ENCODE measurements at places on chromosomes 6 and 20.

DNA sequence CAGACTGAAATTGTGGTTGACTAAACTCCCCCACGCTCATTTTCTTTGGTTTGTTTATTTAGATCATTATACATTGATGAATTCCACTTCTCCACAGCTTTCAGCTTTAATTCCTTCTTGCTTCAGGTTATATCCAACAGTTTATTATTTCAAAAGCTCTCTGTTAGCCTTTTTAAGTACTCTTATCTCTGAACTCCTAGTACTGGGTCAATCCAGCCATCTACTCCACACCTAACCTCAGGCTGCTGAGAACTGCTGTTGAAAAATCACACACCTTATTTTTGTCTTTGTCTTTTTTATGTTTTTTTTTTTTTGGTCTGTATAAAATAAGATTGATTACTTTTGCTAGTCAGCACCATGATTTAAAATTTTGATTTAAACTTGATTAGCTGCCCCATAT is 32.9 kb downstream of the FLRT3 start:
- DNase-seq, result no peak

DNA sequence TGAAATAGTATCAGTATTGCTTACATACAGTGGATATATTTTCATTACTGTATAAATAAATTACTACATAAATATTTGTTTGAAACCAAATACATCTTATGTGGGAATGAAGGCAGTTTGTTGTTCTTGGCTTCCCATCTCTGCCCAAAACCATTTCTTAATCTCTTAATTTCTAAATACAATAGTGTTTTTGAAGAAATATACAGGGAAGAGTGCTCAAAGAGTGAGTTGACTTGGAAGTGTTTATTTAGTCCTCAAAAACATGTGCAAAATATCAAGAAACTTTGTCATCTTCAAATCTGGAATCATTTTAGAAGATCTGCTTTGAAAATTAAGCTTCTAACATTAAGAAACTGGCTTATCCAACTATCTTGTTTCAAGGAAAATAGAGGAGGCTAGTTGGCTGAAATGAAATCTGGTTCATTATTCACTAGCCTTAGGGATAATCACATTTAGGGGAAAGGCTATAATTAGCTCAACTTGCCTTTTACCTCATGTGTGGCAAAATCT is 259.8 kb upstream of the FLRT3 start:
- DNase-seq, result no peak

- DNase-seq, result no peak
Observed at GRCh38 chr20:48824830-48825565, 2.8 kb downstream of the PREX1 start.

GRCh38 chr20:61541537-61541936 is 289.5 kb downstream of the CDH4 start:
- DNase-seq, result no peak

DNA sequence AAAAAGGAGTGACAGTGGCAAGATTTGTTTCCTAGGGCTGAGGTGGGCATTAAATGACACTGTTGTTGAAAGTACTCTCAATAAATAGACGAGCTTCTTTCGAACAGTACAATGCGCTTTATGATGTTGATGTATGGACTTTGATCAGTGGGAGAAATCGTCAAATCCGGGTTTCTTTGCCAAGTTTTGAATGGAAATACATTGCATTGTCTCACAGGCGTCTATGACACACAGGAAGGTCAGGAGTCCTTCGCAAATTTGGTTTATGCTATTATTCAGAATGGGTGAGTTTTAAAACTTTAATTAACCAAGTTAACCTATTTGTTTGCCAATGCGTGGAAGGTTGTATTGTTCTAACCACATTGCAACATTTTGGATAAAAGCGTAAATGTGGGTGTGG is 547.3 kb upstream of the SLC35B3 start:
- DNase-seq, result no peak

GRCh38 chr6:157677235-157677634 is 145.8 kb upstream of the SNX9 start:
- no peak for DNase-seq

GRCh38 chr20:23962272-23962671 is 26.3 kb downstream of the GGTLC1 start:
- DNase-seq, result no peak

DNA sequence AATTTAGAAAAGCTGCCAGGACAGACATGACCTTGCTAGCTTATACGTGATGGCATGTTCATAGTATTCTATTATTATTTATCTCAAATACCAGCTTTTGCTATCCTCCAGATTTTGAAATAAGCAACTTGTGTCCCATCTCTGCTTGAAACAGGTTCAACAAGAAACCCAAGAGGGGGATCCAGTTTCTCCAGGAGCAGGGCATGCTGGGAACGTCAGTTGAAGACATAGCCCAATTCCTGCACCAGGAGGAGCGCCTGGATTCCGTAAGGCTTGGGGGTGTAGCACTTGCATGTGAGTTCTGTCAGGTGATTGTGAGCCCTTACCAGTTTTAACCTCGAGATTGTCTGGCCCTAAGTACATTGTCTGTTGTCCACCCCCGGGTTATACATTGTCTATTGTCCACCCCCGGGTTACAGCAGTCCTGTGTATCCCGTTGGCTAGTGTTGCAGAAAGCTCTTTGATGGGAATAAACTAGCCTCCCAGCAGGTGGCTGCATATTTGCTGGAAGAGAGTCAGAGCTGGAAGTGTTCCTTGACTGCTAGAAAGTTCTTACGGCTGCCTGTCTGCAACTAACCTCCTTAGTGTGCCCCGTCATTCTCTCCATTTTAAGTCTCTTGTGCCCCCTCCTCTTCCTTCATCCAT is 61.4 kb upstream of the CSE1L start:
- no peak for DNase-seq

GRCh38 chr6:4554645-4555044 is 221.6 kb upstream of the CDYL start:
- DNase-seq, result no peak

GRCh38 chr6:3490625-3490980 is 33.8 kb upstream of the SLC22A23 start:
- no peak for DNase-seq

GRCh38 chr6:138596591-138596990 is 97.3 kb upstream of the NHSL1 start:
- DNase-seq, result no peak

DNA sequence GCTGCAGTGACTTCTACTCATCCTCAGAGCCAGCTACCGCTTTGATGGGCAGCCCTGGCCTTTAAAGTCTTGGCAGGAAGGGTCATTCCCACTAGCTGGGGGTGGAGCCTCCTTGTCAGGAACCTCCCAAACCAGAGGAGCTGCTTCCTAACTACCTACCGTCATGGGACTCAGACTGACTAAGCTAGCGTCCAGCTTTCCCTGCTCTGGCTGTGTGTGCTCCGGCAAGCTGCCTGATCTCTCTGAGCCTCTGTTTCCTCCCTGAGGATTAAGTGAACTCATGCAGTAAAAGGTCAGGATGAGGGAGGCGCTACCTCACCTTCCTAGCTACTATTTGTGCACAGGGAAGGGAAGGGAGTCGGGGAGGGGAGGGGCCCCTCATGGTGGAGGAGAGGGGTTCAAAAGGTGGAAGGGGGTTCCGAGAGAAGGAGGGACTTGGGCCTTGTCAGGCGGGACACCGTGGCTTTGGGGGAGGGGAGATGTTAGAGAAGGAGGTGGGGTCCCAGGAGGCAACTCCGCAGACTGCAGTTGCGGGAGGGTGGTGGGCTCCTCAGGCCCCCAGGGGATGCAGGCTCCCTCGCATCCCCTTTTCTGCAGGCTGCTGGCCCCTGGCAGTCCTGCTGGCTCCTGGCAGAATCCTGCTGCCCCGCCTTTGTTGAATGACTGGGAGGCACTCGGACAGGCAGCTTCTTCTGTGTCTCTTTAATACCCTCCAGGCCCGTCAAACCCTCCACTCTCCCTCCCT is 9.8 kb downstream of the DUSP15 start:
- no peak for DNase-seq

DNA sequence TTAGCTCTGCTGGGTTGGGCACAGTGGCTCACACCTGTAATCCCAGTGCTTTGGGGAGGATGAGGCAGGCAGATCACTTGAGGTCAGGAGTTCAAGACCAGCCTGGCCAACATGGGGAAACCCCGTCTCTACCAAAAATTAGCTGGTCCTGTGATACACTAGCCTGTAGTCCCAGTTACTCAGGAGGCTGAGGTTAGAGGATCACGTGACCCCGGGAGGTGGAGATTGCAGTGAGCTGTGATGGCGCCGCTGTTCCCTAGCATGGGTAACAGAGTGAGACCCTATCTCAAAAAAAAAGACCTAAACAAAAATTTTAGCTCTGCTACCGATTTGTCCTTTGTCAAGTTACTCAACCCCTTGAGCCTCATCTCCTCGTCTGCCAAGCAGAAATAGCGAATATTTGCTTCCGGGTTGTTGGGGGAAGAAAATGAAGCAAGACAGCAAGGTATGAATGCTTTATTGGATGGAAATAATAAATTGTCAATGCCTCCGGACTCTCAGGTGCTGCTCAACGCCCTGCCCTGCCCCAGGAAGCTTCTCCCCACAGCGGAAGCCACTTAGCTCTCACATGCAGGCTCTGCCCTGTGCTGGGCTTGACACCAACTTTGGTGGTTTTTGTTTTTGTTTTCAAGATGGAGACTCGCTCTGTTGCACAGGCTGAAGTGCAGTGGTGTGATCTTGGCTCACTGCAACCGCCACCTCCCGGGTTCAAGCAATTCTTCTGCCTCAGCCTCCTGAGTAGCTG is 24.9 kb upstream of the ITCH start:
- DNase-seq, result no peak

GRCh38 chr6:72413884-72414283 is 208.0 kb upstream of the KCNQ5 start:
- DNase-seq, result no peak

- no peak for DNase-seq
Observed at GRCh38 chr20:38209736-38210405, 44.8 kb upstream of the TGM2 start.

DNA sequence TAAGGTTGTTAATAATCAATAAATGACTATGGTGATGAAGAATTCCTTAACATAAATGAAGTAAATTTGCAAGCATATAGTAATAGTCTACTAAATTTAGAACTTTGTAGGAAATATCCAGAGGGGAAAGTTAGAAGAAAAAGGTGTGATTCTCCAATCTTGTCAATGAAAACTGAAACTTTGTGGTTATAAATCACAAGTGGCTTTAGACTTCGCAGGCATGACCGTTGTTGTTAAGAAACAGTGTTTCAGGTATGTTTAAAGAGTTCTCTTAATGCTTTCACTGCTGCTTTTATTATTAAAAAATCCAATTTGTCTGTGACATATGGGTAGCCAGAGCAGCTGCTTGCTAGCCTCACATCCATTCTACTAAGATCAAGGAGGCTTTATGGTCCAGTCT is 475.6 kb upstream of the ADGRB3 start:
- no peak for DNase-seq

- DNase-seq, result no peak
Observed at GRCh38 chr6:36232172-36232571, 35.6 kb downstream of the BRPF3 start.

DNA sequence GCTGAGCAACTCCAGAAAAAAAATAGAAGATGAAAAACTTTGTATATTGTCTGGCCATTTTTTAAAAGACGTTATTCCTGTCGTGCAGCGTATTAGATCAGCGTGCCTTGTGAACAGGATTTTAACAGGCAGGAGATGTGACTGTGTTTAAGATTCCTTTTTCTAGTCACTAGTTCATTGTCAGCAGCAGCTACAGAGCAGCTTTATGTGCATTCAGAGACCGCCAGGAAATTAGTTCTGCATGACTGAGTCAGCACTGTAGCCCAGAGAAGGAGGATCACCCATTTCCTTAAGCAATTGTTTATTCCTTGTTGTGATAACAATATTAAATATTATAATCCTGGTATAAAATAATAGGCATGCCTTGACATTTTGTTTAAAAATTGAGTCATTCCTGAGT is 75.4 kb upstream of the ADGRB3 start:
- DNase-seq, result peak; percentile 47

GRCh38 chr6:157400676-157401075 is 19.7 kb downstream of the ZDHHC14 start:
- DNase-seq, result no peak

DNA sequence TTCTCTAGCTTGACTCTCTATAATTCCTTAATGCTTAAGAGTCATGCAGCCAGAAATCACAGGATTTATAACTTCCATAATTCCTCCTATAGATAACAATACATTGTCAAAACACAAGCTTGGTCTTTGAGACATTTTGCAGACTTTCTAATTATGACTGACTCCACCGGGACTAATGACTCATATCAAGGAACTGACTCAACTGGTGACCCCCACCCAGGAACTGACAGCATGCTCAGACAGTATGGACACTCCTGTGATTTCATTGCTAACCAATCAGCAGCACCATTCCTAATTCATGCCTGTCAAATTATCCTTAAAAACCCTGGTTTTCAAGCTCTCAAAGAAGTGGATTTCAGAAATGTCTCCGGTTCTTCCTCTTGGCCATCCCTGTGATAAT is 670.5 kb upstream of the IMPG1 start:
- DNase-seq, result no peak

GRCh38 chr6:121285041-121285440 is 49.2 kb downstream of the TBC1D32 start:
- DNase-seq, result no peak

DNA sequence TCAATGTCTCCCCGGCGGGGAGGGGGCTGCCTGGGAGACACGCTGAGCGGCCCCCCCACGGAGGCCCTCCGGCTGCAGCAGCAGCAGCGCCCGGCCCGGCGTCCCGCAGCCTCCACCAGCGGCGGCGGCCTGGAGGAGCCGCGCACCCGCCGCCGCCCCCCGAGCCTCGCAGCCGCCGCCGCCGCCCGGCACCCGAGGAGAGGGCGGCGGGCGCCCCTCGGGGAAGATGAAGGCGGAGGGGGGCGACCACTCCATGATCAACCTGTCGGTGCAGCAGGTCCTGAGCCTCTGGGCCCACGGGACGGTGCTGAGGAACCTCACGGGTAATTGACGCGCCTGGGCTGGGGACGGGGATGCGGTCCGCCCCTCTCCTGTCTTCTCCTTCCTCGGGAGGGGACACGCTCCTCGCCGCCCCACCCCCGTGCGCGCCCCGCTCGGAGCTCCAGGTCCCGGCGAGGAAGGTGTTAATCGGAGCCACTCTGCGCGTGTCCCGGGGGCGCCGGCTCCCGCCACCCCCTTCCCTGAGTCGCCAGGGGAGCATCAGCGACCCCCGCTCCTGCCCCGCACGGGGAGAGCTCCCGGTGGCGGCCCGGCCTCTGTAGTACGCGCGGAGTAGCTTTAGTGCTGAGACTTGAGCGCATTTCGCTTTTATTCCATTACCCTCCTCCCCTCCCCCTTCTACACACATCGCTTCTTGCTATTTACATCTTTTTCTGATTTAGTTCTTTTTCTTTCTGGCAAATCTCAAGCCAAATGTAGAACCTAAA is 686 bp downstream of the TMEM170B start:
- no peak for DNase-seq

DNA sequence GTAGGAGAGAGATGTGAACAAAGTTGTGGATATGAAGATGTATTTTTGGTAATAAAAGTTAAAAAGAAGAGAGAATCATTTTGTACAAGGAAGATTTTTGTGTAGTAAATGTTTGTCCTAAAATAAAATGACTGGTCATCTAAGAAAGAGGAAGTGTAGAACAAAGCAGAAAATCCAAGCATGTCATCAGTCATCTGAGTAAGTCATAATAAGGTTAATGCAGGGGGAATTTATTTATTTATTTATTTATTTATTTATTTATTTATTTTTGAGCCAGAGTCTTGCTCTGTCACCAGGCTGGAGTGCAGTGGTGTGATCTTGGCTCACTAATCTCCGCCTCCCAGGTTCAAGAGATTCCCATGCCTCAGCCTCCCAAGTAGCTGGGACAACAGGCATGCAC is 15.7 kb upstream of the CGA start:
- DNase-seq, result no peak

All from NCI-H1436 treated with DMSO at 0.1 percent for 48 hours (cell line).